ENCODE measurements at places on chromosomes 5 and 9. TPM values are rescaled to one million over a fixed set of nuclear protein-coding genes. Genes with fewer than 3 reads are reported as not detected.

Gene FBXW2
- 39.3 TPM for polyA plus RNA-seq

Gene MOCS2
- 39.7 TPM for polyA plus RNA-seq

Gene TTF1
- 7.3 TPM for polyA plus RNA-seq

Gene EGFL7
- 0.40 TPM for polyA plus RNA-seq

Gene DNAJB5
- polyA plus RNA-seq = 2.4 TPM

Gene TRPM3
- not detected for polyA plus RNA-seq

Gene PCDHA4
- polyA plus RNA-seq = not detected

Gene PRR7
- 22.1 TPM for polyA plus RNA-seq

Gene ALDH1A1
- polyA plus RNA-seq = not detected

Gene UBE2QL1
- not detected for polyA plus RNA-seq

Gene FYB1
- 282 TPM for polyA plus RNA-seq

Gene BAG1
- 91.5 TPM for polyA plus RNA-seq

Gene SHOC1
- not detected for polyA plus RNA-seq

Gene SPATA24
- 4.2 TPM for polyA plus RNA-seq

Gene GAS1
- 1.2 TPM for polyA plus RNA-seq

Gene FAM153A
- polyA plus RNA-seq = 0.67 TPM

Gene PTGR1
- polyA plus RNA-seq = not detected

Gene ZNF366
- not detected for polyA plus RNA-seq

Gene RRAGA
- 87.6 TPM for polyA plus RNA-seq

Gene TIMD4
- 3.3 TPM for polyA plus RNA-seq

Gene CDKN2A
- polyA plus RNA-seq = 6.8 TPM

Gene C7
- polyA plus RNA-seq = not detected

Gene IL9
- not detected for polyA plus RNA-seq

Gene CWC27
- 32.8 TPM for polyA plus RNA-seq

Gene GRXCR2
- not detected for polyA plus RNA-seq

Gene SYK
- polyA plus RNA-seq = 0.56 TPM

Gene GABRA6
- polyA plus RNA-seq = not detected

Gene MYMK
- not detected for polyA plus RNA-seq

Gene GPX8
- polyA plus RNA-seq = not detected

Gene SPINK1
- polyA plus RNA-seq = not detected

Gene BARX1
- polyA plus RNA-seq = not detected

Gene QSOX2
- 0.66 TPM for polyA plus RNA-seq

Gene NOP16
- polyA plus RNA-seq = 33.5 TPM

Gene POLR3G
- 1.3 TPM for polyA plus RNA-seq

Gene SOHLH1
- polyA plus RNA-seq = not detected

Gene NUTM2G
- 0.14 TPM for polyA plus RNA-seq

Gene HSPA5
- 251 TPM for polyA plus RNA-seq

Gene ADRB2
- 25.7 TPM for polyA plus RNA-seq

Gene DNAH5
- polyA plus RNA-seq = not detected

Gene MRPS30
- polyA plus RNA-seq = 65.0 TPM

Gene FGF10
- polyA plus RNA-seq = not detected

Gene IFNB1
- not detected for polyA plus RNA-seq

Gene BRINP1
- not detected for polyA plus RNA-seq

Gene FCN1
- not detected for polyA plus RNA-seq

Gene GLIPR2
- polyA plus RNA-seq = 139 TPM

Gene FOXD4L4
- not detected for polyA plus RNA-seq

Gene LRRC19
- 0.10 TPM for polyA plus RNA-seq

Gene STK32A
- polyA plus RNA-seq = not detected

Gene SPATA31A3
- not detected for polyA plus RNA-seq

Gene FOXD4L6
- not detected for polyA plus RNA-seq

Gene FOXD4
- not detected for polyA plus RNA-seq

Gene LHX3
- polyA plus RNA-seq = not detected

Gene AK8
- polyA plus RNA-seq = not detected

Gene KCNIP1
- polyA plus RNA-seq = not detected

Gene PRRT1B
- not detected for polyA plus RNA-seq

All from CD8-positive, alpha-beta memory T cell (primary cell).